ENCODE measurements at places on chromosomes 1 and 21.

GRCh38 chr1:169207797-169208520 lies 101.5 kb downstream of the ATP1B1 start:
- no peak for DNase-seq

DNA sequence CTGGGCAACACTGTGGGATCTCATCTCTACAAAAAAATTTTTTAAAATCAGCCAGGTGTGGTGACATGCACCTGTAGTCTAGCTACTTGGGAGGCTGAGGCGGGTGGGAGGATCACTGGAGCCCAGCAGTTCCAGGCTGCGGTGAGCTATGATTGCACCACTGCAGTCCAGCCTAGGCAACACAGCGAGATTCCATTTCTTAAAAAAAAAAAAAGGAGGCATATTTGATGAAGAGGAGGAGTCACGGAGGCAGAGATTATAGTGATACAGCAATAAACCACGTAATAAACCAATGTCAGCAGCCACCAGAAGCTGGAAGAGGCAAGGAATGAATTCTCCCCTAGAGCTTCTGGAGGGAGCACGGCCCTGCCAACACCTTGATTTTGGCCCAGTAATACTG lies 4.0 kb downstream of the LIX1L start:
- DNase-seq, result no peak

GRCh38 chr1:40256401-40257084 lies 1.5 kb upstream of the ZMPSTE24 start:
- DNase-seq, result no peak

DNA sequence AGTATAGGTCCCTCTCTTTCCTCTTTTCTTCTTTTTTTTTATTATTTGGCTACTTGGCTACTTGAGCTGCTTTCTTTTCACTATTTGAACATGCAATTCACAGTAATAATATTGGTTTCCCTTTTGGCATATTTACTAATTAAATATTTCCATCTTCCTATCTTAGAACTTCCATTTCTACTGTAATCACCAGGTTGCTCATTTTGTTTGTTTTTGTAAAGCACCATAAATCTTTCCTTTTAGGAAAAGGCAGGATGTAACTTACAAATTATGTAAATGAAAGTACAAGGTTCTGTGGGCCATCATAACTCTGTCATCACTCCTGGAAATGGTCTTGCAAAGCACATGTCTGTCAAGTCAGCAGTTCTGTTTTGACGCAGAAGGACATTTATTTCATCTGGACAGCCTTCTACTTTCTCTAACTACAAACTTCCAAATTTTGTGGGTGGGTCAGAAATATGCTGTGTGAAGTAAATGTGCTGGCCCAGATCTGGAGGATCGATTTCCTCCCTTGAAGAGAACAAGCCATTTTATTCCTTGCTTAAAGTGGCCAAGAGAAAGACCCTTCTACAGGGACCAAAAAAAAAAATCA lies 71.7 kb upstream of the TNFSF18 start:
- no peak for DNase-seq

DNA sequence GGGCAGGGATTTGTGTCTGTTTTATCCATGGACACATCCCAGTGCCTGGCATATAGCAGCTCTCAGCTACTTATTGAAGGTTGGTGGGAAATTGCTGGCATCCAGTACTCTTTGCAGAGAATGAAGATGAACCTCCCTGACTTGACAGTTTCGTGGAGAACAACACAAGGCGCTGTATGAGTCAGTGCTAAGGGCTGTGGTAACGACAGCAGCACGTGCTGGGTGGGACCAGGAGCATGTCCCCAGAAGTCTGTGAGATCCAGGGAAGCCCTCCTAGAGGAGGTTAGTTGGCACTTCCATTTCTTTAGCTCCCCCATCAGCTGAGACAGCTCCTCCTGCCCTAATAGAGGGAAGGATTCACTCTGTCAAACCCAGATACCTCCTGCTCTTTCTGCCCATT lies 25.9 kb upstream of the IL19 start:
- no peak for DNase-seq

DNA sequence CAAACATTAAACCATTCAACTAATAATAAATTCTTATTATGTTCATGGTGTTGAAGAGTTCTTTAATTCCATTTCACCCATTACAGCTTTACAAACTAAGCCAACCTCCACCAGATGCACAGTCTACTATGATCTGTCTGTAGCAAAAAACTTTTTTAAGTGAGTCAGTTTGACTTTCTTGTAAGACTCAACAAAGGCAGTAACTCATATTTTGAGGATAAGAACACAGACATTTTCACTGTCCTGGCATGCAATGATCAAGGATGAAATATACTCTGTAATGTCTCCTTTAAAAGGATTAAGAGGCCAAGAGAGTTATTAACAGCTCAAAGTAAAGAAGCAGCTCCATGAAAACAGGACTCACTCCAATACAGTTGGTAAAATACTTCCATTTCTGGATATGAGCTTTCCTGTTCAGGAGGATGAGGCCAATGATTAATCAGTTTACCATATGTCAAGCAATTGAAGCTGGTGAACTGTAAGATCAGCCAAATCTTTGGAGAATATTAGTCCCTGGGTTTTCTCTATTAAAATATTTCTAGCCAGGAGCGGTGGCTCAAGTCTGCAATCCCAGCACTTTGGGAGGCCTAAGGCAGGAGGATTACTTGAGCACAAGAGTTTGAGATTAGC lies 20.6 kb downstream of the XKR8 start:
- DNase-seq, result no peak

- DNase-seq, result no peak
Measured at GRCh38 chr1:227449741-227450441, 113.5 kb upstream of the ZNF678 start.

DNA sequence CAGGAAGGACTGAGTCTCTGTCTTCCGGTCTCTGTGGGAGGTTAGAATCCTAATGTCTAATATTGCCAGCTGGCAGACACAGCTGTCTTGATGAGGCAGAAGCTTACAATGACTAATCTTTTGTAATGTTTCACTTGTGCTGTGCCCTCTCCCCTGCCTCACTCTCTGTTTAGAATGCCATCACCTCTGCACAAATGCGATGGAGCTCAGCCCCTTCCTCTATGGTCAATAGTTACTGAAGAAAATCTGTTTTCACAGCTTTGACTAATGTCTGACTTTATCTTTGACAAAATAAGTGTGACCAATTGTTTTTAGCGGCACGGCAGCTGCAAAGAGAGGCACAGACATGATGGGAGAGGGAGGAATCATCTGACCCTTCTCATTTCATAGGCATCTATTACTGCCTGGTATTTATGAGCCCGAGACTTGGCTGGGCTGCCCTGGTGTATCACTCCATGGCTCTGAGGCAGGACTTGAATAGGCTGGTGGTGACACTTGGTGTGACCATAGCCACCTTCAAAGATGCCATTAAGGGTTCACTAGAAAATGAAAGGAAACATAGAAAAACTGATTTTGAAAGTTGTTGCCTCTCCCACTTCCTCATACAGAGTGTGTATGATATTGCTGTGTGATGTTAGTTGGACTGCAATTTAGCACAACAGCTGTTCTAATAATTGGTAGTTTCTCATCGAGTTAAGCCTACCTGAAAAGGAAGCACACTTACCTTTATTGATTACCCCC lies 163.2 kb upstream of the NBPF11 start:
- DNase-seq, result no peak

DNA sequence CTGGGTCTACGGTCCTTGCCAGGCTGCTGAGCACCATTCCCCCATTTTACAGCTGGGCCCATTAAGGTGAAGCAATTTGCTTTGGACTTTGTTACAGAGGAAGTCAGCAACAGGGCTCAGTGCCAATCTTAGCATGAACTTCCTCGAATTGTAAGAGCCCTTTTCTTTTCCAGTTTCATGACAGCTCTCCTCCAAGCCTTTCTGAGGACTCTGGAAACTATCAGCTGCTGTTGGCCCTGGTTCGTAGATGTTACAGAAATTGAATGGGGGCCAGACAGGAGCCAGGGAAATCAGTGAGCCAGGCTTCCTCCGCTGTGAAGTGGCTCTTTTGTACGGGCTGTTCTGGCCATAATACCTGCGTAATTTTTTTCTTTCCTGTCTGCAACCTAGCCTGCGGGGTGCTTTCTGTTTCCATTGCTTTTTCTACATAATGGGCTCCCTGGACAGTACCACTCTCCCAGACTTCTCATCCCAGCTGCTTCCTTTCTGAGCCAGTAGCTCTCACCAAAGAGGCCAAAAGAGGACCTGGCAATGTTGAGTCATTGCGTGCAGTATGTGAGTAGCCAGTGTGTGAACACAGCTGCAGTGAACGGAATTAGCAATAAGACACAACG lies 386.3 kb downstream of the DISC1 start:
- peak; percentile 67 for DNase-seq

DNA sequence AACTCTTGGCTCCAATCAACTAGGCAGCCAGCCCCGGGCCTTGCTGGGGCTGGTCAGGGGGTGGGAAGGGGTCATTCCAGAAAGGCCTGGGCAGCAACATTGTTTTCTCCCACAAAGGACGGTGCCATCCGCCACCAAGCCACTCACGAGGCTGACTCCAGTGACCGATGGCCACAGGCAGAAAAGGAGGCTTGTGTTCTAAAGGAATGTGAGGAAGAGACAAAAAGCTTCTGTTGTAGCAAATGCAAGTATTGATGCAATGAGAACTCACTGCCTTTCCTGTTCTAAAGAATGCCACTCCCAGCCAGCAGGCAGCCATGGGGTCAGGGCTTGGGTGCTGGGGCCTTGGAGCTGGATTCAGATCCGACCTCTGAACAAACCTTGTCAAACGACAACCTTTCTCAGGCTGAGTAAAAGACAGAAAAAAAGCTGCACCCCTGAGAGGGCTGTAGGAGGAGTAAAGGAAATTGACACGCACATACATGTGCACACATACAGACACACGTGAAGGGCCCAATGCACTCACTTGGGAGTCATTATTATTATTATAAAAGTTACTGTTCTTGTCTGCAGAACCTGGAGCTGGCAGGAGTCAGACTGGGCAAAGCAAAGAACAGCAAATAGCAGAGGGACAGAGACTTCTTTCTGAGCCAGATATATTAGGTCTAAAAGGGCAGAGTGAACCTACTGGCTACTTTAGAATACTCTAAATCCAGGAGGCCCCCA lies 13.9 kb upstream of the PRMT2 start:
- peak; percentile 42 for DNase-seq

- DNase-seq, result no peak
Measured at GRCh38 chr1:8197493-8198282, 120.2 kb upstream of the SLC45A1 start.

- DNase-seq, result no peak
Measured at GRCh38 chr1:56590520-56591011, 11.2 kb upstream of the PLPP3 start.

DNA sequence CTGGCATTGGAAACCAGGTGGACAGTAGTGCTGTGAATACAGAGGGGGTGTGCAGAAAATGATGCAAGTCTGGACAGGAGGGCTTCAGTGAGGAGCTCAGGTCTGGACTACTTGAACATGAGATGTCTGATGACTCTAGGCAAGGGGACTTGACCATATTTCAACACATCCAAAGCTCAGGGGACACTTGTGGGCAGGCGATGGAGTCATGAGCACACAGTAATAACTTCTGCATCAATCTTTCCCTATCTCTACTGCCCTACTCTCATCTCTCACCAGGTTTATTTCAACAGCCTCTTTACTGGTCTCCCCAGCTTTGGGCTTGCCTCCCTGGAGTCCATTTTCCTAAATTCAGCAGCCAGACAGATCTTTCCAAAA lies 21.9 kb downstream of the FMO2 start:
- DNase-seq, result no peak

Data from femur (tissue), 1 donor.